NB4 (cell line): ENCODE measurements at places on chromosomes 6 and 20.

DNA sequence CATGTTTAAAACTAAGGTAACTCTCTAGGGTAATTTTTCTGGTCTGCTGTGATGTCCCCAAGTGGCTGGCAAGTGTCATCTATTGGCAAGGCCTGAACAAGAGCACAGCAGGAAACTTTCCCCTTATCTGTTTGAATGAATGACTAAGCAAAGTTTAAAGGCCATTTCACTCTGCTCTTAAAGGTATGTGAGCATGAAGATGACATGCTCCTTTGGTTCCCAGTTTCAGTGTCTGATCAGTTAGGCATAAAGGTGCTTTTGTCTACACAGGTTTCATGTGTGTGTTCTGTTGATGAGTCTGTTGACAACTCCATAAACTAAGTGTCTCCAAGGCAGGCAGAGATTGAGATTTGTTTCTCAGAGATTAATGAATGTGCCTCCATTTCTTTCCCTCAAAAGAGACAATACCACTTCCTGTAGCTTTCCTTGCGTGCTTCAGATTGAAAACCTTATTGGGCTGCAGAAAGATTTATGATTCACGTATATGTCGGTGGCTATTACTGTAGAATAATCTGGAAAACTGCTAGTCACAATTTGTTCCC is 83.9 kb downstream of the MAP3K7 start:
- peak; percentile 42 for DNase-seq

GRCh38 chr6:158002951-158003853 is 21.5 kb downstream of the SYNJ2 start:
- DNase-seq: no peak

GRCh38 chr6:110221738-110222137 is 41.5 kb downstream of the CDC40 start:
- DNase-seq: no peak

DNA sequence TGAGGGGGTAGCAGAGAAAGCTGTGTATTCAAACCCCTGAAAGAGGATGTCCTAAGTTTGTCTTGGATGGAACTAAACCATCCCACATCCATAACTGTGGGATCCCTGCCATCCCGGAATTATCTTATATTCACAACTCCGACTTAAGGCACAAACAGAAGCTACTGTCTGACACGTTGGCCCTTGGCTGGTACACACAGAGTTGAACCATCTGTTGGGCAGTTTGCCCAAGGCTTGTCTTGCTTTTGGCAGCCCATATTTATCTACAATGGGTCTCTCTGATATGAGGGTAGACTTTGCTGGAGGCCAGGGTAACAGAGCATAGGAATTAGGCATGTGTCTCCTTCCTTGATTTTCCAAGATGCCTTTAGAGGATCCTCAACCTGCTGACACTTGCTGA is 116.6 kb upstream of the PROKR2 start:
- DNase-seq: no peak

GRCh38 chr6:116300566-116300965 is 20.8 kb upstream of the TSPYL1 start:
- no peak for DNase-seq

GRCh38 chr6:39273406-39273821 is 40.8 kb downstream of the KCNK17 start:
- DNase-seq: no peak

DNA sequence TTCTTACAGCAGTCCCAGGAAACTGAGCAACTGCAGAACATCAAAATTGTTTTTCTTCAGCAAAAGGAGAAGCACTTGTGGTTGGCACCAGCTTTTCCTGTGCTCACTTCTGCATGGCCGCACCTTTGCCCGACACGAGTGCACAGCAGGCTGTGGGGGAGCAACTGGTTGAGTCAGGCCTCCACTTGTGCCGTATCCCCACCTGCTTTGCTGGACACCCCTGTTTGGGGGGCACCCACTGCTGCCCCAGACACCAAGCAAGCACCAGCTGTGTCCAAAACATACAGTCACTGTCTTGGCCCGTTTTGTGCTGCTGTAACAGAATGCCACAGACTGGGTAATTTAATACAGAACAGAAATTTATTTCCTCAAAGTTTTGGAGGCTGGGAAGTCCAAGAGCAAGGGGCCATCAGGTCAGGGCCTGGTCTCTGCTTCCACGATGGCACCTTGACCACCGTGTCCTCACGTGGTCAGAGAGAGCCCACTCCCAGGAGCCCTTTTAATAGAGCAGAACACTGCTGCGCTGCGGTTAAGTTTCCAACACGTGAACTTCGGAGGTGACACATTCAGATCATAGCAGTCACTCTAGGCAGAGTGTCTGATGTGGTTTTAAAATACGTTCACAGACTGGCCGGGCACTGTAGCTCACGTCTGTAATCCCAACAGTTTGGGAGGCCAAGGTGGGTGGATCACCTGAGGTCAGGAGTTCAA is 8.7 kb upstream of the GMEB2 start:
- peak; percentile 93 for DNase-seq

- no peak for DNase-seq
Observed at GRCh38 chr6:101824551-101825345, 431.2 kb downstream of the GRIK2 start.

GRCh38 chr20:33664085-33664761 is 2.1 kb downstream of the C20orf144 start:
- DNase-seq: no peak

GRCh38 chr6:136051140-136051775 is 198.9 kb downstream of the MTFR2 start:
- no peak for DNase-seq

- no peak for DNase-seq
Observed at GRCh38 chr6:15268137-15268908, 22.5 kb downstream of the JARID2 start.

DNA sequence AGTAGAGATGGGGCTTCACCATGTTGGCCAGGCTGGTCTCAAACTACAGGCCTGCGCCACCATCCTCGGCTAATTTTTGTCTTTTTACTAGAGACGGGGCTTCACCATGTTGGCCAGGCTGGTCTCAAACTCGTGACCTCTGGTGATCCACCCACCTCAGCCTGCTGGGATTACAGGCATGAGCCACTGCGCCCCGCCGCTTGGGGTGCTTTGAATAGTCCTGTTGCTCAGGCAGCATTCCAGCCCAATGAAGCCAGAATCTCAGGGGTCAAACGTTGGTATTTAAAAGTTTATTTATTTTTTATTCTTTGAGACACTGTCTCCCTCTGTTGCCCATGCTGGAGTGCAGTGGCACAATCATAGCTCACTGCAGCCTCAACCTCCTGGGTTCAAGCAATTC is 11.3 kb downstream of the MOCS3 start:
- DNase-seq: no peak

GRCh38 chr20:64253000-64253383 is 2.6 kb upstream of the PCMTD2 start:
- no peak for DNase-seq

GRCh38 chr6:4036581-4036980 is 42.4 kb downstream of the FAM217A start:
- DNase-seq: no peak

DNA sequence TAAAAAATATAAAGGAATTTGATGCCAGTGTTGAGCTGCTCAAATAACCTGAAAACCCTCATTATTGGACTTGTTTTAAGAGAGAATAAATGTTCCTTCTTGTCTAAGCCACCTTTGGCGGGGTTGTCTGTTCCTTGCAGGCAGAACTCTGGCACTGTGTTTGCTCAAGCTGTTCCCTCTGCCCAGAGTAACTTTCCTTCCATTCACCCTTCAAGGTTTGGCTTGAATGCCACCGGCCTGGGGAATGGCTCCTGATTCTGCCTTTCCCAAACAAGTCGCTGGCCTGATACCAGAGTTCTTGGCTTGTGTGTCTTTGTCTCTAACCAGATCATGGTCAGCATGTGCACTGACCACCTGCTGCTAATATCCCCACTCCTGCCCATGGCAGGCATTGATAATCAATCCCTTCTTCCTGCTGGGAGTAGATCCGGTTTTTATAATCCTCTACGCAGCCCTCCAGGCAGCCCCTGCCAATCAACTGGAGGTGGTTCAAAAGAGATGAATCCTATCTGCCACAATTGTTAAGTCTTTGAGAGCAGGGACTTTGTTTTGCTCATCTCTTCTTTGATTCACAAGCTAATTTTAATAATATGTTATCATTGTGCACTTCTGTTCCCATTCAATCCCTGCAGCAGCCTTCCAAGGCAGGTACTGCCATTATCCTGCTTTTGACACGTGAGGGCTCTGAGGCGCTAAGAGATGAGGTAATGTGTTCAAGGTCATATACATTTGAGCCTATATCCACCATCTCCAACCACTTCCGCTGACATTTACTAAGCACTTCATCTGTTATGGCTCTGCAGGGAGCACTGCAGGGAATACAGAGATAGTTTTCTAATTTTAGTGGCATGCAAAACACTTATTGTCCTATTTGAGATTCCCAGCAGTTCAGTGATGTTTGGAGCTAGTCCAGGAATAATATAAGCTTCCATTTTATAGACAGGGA is 3.1 kb upstream of the CCM2L start:
- no peak for DNase-seq

DNA sequence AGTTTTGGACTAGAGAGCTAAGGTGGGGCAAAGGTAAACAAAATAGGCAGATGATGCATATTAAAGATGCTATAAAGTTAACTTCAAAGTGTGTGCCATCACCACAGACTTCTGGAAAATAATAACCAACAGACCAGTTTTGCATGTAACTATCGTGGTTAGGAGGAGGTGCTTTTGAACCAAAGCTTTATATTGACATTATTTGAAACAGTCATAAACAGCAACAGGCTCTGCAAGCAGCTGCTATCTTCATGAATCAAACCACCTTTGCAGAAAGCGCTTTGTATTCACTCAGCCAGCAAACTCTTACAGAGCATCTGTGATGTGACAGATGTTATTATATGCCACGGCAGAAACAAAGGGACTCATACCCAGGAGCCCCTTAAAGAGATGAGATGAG is 81.9 kb downstream of the CRYBG1 start:
- no peak for DNase-seq
